ENCODE measurements at places on chromosomes 4 and X. TPM values are rescaled to one million over a fixed set of nuclear protein-coding genes. Genes with fewer than 3 reads are reported as not detected.

DNA sequence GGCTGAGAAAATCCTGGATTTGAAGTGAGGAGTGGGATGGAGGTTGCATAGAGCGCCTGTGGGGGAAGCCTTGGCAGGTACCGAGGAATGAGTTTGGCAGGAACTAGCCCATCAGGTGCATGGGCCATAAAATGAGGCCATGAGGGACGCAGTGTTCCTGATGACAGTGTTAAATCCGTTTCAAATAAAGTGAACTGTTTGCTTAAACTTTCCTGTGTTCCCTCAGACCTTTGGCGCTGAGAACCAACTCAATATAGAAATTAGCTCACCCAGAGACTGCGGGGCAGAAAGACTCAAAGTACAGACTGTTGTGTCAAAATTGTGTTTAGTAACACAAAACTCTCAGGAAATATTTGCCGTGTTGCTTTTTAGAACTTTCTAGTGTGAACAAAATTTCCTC lies 250.0 kb upstream of the NR3C2 start:
- peak; percentile 11 for DNase-seq

The SSX2B gene
- polyA plus RNA-seq: not detected

DNA sequence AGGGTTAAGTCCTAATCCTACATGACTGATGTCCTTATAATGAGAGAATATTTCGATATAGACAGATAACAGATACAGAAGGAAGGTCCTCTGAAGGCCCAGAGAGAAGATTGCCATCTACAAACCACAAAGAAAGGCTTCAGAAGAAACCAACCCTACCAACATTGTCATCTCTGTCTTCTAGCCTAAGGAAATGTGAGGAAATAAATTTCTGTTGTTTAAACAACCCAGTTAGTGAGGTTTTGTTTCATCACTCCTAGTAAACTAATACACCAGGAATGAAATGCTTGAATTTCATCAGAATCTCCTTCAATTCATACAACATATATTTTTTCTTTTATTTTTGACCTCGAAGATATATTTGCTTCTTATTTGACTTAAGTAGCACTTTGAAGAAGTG lies 1527.8 kb downstream of the STIM2 start:
- DNase-seq: no peak

- DNase-seq: no peak
Measured at GRCh38 chr4:153655002-153655541, 29.0 kb upstream of the TLR2 start.

The STK26 gene
- 44.0 TPM for polyA plus RNA-seq

DNA sequence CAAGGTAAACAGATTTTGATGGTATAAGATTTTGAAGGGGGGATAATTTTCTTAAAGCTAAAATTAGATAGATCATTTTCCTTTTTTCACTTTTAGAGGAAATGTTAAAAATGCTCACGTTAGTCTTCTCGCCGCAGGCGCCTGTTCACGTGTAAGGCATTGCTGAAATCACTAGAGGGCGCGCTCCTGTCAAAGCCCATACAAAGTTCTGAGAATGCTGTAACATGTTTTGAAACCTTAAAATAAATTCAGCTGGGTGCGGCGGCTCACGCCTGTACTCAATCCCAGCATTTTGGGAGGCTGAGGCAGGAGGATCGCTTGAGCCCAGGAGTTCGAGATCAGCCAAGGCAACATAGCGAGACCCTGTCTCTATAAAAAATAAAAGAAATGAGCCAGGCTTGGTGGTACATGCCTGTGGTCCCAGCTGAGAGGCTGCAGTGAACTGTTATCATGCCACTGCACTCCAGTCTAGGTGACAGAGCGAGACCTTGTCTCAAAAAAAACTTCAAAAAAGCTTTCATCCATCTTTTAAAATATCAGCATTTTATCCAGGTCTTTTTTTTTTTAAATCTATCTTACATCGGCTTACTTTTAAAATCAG lies 138.0 kb downstream of the RBMX2 start:
- no peak for DNase-seq

DNA sequence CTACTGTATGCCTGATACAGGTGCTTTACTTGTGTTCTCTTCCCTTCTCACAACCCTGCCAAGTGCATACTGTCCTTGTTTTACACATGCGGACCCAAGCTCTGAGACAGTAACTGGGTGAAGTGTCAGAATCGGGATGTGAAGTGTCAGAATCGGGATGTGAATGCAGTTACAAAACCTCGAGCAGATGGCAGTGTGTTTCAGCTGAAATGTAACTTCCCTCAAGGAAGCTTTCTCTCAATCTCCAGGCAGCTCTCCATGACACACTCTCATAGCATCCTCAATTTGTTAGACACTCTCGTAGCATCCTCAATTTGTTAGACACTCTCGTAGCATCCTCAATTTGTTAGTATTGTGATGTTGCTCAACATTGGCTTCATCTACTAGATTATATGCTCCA lies 1.1 kb upstream of the HPSE start:
- DNase-seq: no peak

DNA sequence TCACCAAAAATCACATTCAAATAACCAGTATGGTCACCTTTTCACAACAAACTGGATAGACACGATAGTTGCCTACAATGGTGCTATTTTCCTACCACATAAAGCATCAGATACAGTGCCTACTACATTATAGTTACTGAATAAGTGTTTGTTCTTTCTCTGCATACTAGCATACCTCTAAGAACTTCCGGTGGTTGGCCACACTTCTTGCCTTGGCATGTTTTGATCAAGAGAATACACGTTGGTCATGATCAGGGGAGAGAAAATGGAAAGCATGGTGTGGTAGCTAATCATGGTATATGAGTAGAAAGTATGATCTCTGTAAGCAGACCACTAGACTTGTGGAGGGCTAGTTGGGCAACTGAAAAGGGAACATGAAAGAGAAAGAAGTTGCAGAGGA lies 322.8 kb upstream of the DIAPH2 start:
- no peak for DNase-seq

- no peak for DNase-seq
Measured at GRCh38 chr4:77003400-77003799, 53.8 kb downstream of the SEPTIN11 start.

DNA sequence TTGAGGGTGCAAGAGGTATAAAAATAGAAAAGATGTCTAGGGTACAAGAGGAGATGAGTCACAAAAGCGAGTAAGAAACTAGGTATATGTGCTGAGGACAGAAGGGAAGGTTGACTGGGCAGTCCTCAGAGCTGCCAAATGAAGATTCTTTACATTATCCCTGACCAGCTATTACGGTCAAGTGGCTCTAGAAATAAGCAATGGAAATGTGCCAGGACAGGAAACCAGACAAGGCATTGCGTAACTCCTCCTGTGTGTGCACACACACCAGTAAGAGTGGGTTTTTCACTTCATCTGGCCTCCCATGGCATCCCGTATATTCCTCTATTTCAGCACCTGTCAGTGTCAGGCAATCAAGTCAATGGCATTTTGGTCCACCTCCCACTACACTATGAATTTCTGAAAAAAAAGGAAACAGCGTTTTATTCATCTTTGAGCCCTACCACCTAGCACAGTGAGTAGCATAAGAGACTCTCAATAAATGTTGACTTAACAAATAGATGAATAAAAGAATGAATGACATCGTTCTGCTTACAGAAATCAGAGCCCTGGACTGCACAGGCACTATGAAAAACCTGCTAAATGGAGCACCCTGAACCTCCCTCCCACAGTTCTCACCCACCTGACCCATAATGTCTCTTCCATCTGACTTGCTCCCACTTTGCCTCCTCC lies 62.6 kb upstream of the KLF3 start:
- no peak for DNase-seq

DNA sequence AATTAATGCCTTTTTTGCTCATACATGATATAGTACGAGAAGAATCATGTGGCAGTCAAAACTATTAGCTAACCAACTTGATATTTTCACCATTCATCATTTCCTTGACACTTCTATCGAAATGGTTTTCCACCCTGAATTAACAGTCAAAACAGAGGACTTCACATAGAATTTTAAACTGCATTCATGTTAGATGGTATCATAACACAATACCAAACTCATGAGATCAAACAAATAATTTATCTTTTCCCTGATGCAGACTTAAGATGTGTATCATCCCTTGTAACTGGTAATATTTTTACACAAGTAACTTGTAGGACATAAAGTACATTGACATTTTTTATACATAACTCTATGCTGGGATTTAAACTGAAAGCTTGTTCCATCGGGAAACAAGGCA lies 18.2 kb upstream of the ANTXR2 start:
- DNase-seq: no peak

DNA sequence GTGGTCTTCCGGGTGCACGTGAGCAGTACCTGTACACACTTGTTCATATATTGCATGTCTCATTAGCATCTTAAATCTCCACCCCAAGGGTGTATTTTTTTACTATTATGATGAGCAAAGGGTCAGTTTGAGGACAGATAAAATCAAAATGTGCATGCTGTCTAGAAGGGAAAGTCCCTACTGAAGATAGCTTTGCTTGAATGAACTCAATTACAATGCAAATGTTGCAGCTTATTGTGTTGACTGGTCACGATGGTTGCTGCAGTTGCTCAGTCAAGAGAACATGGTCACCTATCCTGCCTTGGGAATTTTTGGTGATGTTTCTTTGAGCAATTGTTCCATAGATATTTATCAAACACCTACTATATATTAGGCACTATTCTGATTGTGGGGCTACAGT lies 103.8 kb upstream of the MID1IP1 start:
- DNase-seq: no peak

DNA sequence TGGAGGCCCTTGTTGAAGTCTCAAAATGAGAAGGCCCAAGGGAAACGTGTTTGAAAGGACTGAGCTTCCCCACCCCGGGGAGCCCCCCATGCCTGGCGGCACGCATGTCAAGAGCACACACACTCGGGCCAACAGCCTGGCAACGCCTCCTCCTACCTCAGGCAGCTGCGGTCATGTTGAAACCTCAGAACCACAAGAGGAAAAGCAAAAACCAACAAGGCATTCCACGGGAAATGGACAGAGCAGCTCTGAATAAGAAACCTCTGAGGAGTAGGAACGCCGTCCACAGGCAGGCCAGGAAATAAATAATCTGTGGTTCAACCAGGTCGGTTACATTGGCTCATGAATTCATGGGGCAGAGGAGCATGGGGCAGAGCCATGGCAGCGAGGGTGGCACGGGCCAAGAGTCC lies 95.7 kb upstream of the AFAP1 start:
- DNase-seq: no peak

DNA sequence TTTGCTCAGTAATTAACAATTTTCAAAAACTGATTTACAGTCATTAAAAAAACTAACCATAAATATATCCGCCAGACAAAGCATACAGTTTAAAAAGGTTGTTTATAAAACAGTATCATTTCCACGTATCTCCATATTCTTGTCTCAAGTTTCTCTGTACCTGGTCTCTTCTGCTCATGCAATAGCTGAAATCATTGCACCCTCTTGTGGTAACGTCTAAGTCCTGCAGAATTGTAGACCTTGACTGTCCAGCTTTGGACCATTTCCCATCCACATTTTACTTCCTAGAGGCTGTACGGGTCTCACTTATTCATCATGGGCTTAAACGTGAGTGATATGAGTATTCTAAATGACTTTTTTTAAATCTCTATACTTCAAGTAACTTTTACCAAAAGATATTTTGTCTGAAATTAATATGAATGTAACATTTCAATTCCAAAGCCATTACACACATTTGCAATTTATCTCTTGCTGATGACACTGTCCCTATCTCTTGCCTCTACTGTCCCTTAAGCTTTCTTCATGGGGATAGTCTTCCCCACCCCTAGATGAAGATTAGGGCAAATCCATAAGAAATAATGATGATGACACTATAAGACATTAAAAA lies 118.5 kb downstream of the BTC start:
- DNase-seq: no peak

The GLRA3 gene
- polyA plus RNA-seq: not detected

The PAGE5 gene
- polyA plus RNA-seq: not detected

The FGD1 gene
- 17.2 TPM for polyA plus RNA-seq

The CXCR3 gene
- 0.19 TPM for polyA plus RNA-seq

DNA sequence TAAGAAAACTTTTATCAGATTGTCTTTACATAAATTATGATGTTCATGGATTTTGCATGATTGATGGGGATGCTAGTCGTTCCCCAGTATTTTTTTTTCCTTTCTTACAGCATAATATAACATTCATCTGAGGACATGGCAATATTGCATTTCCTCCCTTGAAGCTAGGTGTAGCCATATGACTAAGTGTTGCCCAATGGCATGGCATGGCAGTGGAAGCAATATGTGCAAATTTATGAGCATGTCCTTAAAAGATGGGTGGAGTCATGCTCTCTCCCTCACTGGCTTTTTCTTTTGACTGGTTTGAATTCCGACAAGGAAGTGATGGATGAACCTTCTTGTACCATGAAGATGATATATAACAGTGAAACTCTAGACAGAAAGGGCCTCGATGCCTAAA lies 96.3 kb downstream of the BANK1 start:
- DNase-seq: no peak

DNA sequence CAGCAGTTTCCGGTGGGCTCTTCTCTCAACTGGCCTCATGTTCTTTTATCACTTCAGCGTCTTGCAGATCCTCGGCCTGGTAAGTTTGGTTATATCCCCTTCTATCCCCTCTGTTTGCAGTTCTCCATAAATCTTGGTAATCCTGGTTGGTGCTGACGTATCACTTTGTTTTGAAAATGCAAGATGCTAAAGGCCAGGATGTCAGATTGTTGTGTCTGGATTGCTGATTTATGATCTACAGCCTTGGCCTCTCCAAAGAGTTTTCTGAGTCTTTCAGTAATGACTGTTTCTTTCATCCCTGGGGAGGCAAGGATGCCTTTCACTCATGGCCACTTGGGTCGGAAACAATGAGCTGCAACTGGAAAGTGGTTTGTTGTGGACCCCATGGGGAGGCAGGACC lies 146.4 kb downstream of the AMMECR1 start:
- DNase-seq: no peak

DNA sequence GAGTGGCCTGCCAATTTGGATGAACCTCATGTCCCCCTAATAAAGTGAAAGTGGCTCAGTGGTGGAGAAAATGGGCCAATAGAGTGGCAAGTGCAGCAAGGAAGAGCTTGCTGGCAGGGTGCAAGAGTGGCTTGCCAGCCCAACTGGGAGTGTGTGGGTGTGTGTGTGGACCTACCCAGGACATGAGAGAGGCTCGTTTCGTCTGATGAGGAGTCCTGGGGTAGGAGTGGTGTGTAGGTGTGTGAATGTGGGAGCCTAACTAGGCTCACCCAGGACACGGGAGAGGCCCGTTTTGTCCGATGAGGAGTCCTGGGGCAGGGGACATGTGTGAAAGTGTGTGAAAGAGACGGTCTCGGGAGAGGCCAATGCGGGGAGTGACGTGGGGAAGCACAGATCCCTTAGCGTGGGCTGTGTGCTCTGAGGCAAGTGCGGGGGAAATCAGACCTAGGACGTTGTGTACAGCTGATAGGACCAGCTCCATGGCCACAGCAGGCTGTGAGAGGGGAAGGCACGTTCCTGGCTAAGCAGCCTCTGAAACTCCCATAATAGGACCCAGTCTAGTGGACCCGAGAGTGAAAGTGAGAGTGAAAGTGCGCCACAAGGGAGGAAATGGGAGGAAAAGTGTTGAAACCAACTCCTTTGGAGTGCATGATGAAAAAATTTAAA lies 5.3 kb downstream of the GAGE10 start:
- no peak for DNase-seq

- DNase-seq: no peak
Measured at GRCh38 chr4:189613207-189613606, 327.5 kb upstream of the FRG1 start.

The TMEM255A gene
- 9.3 TPM for polyA plus RNA-seq

The WNK3 gene
- polyA plus RNA-seq: 2.1 TPM

- DNase-seq: no peak
Measured at GRCh38 chr4:76188149-76188548, 25.5 kb downstream of the SCARB2 start.

All from forelimb muscle (tissue), 1 donor.